ENCODE measurements at places on chromosomes 1 and 21. TPM values are rescaled to one million over a fixed set of nuclear protein-coding genes. Genes with fewer than 3 reads are reported as not detected.
A peak's percentile ranks its signal among the peaks of the same experiment; 100 is the strongest.

- H3K27me3 ChIP-seq = no peaks in the 10 kb centered on the region
- H3K36me3 ChIP-seq = no peaks in the 10 kb centered on the region
- H3K4me3 ChIP-seq = no peak overlapping the region
- H3K27ac ChIP-seq = no peak overlapping the region
- no peak for DNase-seq
These were observed 315.3 kb upstream of the DUSP10 start for GRCh38 chr1:222057162-222057561.

DNA sequence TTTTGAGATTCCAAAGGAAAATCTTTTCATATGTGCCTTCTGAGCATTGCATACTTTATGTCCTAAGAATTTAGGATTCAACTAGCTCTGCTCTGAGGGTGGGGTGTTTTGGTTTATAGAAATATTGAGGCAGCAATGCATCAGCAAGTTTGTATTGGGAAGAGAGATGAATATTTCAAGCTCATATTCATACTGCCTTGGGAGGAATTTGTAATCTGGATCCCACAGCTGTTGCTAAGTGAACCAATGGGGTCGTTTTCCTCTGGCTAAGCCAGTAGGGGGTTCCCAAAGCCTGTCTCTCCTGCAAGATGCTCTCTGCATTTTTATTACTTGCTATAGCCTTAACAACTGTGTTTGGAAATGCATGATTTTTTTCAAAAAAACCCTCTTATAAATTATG, 130.6 kb downstream of the SNX7 start:
- H3K4me3 ChIP-seq = no peak overlapping the region
- H3K36me3 ChIP-seq = no peaks in the 10 kb centered on the region
- H3K27ac ChIP-seq = no peak overlapping the region
- no peaks in the 10 kb centered on the region for H3K4me1 ChIP-seq
- no peaks in the 10 kb centered on the region for H3K27me3 ChIP-seq

DNA sequence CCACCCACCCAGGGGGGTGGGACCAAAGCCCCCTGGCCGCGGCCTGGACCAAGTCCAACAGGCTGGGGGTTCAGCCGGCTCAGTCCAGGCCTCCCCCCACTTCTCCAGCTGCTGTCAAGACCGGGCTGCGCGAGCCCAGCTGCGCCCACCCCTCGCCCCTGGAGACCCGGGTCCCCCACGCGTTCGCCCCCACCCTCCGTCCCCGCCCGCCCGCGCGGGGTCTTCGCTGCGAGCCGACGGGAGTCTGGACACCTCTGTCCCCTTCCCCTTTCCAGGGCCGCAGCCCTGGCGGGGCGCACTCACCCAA, 253 bp downstream of the RAP1GAP start:
- no peaks in the 10 kb centered on the region for H3K36me3 ChIP-seq
- peaks cover 42% of the 10 kb centered on the region for H3K27me3 ChIP-seq
- peak overlapping the region; percentile 64 for H3K4me3 ChIP-seq
- peak; percentile 18 for DNase-seq
- H3K27ac ChIP-seq = no peak overlapping the region

The FMO4 gene
- total RNA-seq = 3.9 TPM

The DNASE2B gene
- total RNA-seq = not detected

GRCh38 chr1:242602001-242602400, 77.5 kb upstream of the PLD5 start:
- H3K36me3 ChIP-seq = no peaks in the 10 kb centered on the region
- H3K4me3 ChIP-seq = no peak overlapping the region
- H3K27me3 ChIP-seq = no peaks in the 10 kb centered on the region
- H3K27ac ChIP-seq = no peak overlapping the region

DNA sequence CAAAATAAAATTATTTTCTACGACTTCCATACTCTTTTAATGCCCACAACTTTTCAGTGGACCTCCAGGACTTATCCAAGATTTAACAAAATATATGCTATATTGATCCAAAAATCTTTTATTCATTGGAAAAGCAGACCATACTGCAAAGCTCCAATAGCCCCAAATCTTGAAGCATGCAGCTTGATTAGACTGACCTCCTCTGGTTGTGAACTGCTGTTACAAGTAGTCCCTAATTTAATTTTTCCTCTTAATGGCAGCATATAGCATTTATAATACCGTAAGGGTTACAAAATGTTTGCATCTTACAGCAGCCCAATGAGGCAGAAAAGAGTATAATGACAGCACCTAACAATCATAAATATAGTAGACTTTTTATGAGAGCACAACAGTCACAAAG, 49.8 kb downstream of the TPR start:
- DNase-seq = peak; percentile 9
- H3K36me3 ChIP-seq = peaks cover 45% of the 10 kb centered on the region
- no peak overlapping the region for H3K27ac ChIP-seq
- H3K27me3 ChIP-seq = no peaks in the 10 kb centered on the region

The FNDC5 gene
- total RNA-seq = 9.6 TPM

The AMY1C gene
- total RNA-seq = not detected

The DNALI1 gene
- total RNA-seq = 36.5 TPM

DNA sequence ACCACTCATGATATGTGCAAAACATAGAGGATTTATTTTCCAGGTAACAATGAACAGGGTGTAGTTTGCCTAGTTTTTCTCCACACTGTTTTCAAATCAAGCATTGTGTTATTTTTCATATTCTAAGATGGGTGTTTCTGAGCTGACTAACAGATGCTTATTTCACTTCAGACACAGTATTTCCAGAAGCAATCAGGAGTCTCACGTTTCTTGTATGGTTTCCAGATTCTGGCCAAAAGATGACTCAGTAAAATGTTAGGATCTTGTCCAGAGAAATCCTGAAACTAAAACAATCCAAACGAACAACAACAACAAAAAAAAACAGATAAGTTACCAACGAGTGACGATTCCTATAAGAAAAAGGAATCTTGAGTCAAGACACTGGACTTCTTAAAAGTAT, 5.3 kb downstream of the UTS2 start:
- H3K4me3 ChIP-seq = no peak overlapping the region
- H3K36me3 ChIP-seq = no peaks in the 10 kb centered on the region
- no peak overlapping the region for H3K27ac ChIP-seq
- DNase-seq = no peak

DNA sequence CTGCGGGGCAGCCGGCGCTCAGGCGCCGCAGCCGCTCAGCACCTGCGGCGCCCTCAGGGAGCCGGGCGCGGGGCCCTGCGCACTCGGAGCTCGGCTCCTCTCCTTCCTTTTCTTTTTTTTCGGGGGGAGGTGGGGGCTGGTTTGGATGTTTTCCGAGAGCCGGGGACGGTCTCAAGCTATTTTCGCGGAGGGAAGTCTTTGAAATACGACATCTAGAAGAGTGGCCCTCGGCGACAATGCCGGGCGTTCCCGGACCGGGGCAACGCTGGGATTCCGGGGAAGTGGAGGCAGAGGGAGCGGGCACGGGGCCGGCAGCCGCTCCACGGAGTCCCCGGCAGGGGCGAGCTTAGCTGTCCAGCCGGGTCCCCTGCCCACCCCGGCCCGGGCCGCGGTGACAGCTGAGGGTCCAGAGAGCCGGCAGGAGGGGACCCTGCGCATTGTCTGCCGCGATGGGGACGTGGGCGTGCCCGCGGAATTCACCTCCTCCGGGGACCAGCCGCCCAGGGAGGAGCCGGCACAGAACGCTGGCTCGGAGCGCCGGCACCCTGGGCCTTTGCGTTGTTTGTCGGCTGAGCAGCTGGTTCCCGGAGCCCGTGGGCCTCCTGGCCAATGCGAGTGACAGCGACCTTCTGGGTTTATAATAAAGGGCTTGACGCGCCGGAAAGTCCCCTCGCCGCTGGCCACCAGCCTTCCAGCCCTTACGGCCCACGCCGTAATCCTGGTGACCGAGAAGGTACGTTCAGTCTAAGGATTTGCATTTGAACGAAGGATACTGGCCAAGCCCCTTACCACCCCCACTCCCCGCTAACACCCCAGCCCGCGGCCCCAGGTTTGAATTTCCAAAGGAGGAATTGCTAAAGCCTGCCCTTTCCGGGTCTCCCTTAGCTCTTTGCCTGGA, 582 bp downstream of the SLC37A1 start:
- H3K27ac ChIP-seq = no peak overlapping the region
- peak overlapping the region; percentile 83 for H3K4me3 ChIP-seq
- H3K27me3 ChIP-seq = peaks cover 34% of the 10 kb centered on the region
- peak; percentile 61 for DNase-seq
- H3K36me3 ChIP-seq = no peaks in the 10 kb centered on the region

The C8A gene
- not detected for total RNA-seq

GRCh38 chr1:14543191-14543840, 55.2 kb upstream of the KAZN start:
- no peaks in the 10 kb centered on the region for H3K27me3 ChIP-seq
- no peaks in the 10 kb centered on the region for H3K36me3 ChIP-seq
- no peak overlapping the region for H3K4me3 ChIP-seq
- H3K27ac ChIP-seq = no peak overlapping the region
- H3K4me1 ChIP-seq = no peaks in the 10 kb centered on the region

- no peaks in the 10 kb centered on the region for H3K4me1 ChIP-seq
- no peak overlapping the region for H3K4me3 ChIP-seq
- H3K36me3 ChIP-seq = no peaks in the 10 kb centered on the region
These were observed 364.8 kb upstream of the SNX7 start for GRCh38 chr1:98296681-98297080.

Data from neural progenitor cell (in vitro differentiated cells).